ENCODE measurements at places on chromosomes 2 and 18.

GRCh38 chr2:15472133-15472532, 89.0 kb downstream of the NBAS start:
- no peak for DNase-seq

DNA sequence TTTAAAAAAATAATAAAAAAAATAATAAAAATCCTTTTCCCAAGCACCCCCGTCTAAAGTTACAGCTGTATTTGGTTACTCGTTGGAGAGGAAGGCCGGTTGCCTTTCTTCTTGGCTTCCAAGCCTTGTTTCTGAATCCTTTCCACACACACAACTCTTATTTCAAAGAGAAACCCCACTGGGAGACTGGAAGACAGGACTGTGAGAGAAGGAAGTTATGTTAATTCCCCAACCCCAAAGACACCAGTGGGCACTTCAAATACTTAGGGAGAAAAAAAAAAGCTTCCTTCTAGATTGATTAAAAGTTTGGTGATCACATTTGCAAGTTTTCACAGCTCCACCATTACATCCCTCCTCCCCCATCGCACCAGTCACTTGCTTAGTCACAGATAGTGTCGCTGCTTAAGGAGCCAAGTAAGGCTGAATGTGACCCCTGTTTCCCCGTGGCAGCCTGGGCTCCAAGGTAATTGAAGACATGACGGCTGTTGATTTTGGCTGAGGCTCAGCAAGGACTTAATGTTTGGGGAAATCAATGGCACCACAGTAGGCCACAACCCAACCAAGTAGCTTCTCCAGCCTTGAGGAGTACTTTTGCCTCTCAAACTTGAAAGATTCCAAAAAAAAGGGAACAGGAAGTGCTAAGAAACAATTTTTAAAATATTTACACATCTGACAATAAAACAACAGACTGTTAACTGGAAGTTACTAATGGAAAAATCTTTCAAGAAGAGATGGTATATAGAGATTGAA, 40.8 kb upstream of the FRZB start:
- DNase-seq: no peak

DNA sequence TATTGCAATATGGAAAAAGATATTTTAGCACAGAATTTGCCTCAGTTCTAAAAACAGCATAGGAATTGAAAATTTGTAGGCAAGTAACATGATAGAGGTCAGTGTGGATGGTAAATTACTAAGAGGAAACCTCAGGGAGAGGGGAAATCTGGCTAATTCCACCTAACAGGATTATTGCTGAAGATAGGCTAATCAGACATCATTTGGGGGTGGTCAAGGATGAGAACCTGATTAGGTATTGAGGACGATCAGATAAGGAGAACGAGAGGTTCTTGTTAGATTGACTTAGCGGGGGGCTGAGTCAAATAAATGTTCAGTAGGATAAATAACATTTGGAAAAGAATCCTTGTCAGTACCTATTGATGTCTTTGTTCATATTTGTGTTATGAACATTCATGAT, 543.2 kb upstream of the LRRTM4 start:
- DNase-seq: no peak

DNA sequence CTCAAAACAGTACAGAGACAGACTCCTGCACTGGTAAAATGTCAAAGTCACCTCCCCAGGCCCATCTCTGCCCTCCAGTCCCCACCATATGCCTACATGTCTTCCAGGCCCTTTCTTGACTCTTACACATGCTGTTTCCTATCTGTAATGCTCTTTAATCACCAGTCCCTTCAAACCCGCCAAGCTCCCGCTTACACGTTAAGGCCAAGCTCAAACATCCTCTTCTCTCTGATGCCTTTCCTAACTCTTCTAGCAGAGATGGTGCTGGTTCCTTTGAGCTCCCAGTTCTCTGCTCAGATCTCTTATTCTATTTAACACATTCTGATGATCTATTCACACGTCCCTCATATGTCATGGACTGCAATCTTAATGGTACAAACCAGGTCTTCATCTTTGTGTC, 5.0 kb downstream of the EVA1A start:
- no peak for DNase-seq

DNA sequence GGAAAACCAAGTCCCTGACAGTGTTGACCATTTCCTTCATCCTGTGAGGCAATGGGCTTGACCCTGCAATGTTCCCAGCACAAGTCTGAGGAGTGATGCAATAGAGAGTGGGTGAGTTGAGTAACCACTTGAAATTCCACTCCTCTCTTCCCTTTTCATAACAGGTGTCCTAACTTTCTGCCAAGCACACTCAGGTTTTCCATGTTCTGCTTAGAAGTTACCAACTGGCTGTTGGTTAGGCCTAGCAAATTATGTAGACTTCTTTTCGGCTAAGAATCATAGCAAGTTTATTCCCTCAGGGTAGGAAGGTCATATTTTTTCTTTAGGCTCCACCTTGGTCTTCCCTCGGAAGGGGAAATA, 11.5 kb downstream of the GNLY start:
- no peak for DNase-seq

All from KG1 (cell line).